ENCODE measurements at places on chromosomes 16 and 17. TPM values are rescaled to one million over a fixed set of nuclear protein-coding genes. Genes with fewer than 3 reads are reported as not detected.

The SLC4A1 gene
- 0.23 TPM for polyA plus RNA-seq

The CBLN1 gene
- 0.55 TPM for polyA plus RNA-seq

The HSBP1 gene
- 28.7 TPM for polyA plus RNA-seq

The FBXW10 gene
- polyA plus RNA-seq: 0.03 TPM

The CCL4 gene
- 5.1 TPM for polyA plus RNA-seq
